Neural progenitor cell (in vitro differentiated cells): ENCODE measurements at places on chromosomes 16 and 17. TPM values are rescaled to one million over a fixed set of nuclear protein-coding genes. Genes with fewer than 3 reads are reported as not detected.

Gene KRT17
- not detected in 2 replicates for total RNA-seq

Gene PIK3R5
- total RNA-seq, result 0.90 and 0.99 TPM in 2 replicates

Gene LITAFD
- total RNA-seq, result not detected in 2 replicates

Gene KRTAP1-5
- total RNA-seq, result not detected in 2 replicates

Gene ACSM3
- 2.9 and 3.8 TPM in 2 replicates for total RNA-seq

Gene CHAD
- not detected in 2 replicates for total RNA-seq

Gene HCRT
- total RNA-seq, result not detected in 2 replicates

Gene CDYL2
- 4.8 and 4.9 TPM in 2 replicates for total RNA-seq

Gene SLC52A1
- total RNA-seq, result 0.31 TPM in 1 of 2 replicates, not detected in the other

Gene CRK
- total RNA-seq, result 52.2 and 59.6 TPM in 2 replicates

Gene AIPL1
- 0.37 and 2.3 TPM in 2 replicates for total RNA-seq

Gene DERL2
- total RNA-seq, result 40.9 and 47.8 TPM in 2 replicates

Gene AFMID
- 76.8 and 78.4 TPM in 2 replicates for total RNA-seq

Gene CASKIN2
- 5.7 and 12.6 TPM in 2 replicates for total RNA-seq

Gene APOH
- total RNA-seq, result not detected in 2 replicates

Gene OTOP2
- not detected in 2 replicates for total RNA-seq

Gene CACNG4
- total RNA-seq, result 0.34 and 1.2 TPM in 2 replicates

Gene TEKT1
- not detected in 2 replicates for total RNA-seq

Gene ARHGAP44
- 8.7 and 10.6 TPM in 2 replicates for total RNA-seq

Gene MARVELD3
- total RNA-seq, result 2.0 and 2.2 TPM in 2 replicates

Gene PDILT
- total RNA-seq, result not detected in 2 replicates

Gene HERPUD1
- 16.1 and 18.1 TPM in 2 replicates for total RNA-seq

Gene KRTAP17-1
- not detected in 2 replicates for total RNA-seq

Gene XYLT1
- total RNA-seq, result 5.9 and 8.2 TPM in 2 replicates

Gene BAIAP3
- 0.34 and 4.0 TPM in 2 replicates for total RNA-seq

Gene EMC8
- 25.1 and 38.7 TPM in 2 replicates for total RNA-seq

Gene NXPH3
- total RNA-seq, result 3.6 and 10.7 TPM in 2 replicates

Gene FN3K
- total RNA-seq, result 3.3 and 4.0 TPM in 2 replicates

Gene SHISA6
- 3.3 and 4.3 TPM in 2 replicates for total RNA-seq

Gene DOC2A
- total RNA-seq, result 3.1 and 8.1 TPM in 2 replicates

Gene TEDC2
- 29.1 and 62.1 TPM in 2 replicates for total RNA-seq

Gene XAF1
- not detected in 2 replicates for total RNA-seq

Gene HBM
- not detected in 2 replicates for total RNA-seq

Gene TAT
- total RNA-seq, result not detected in 2 replicates

Gene TEKT3
- 0.97 TPM in 1 of 2 replicates, not detected in the other for total RNA-seq

Gene COPZ2
- total RNA-seq, result 0.30 and 0.74 TPM in 2 replicates

Gene ZNF778
- total RNA-seq, result 21.5 and 26.1 TPM in 2 replicates

Gene PRSS36
- 0.30 and 0.68 TPM in 2 replicates for total RNA-seq

Gene CCL8
- total RNA-seq, result not detected in 2 replicates

Gene KCNJ16
- total RNA-seq, result not detected in 2 replicates

Gene MYH8
- not detected in 2 replicates for total RNA-seq

Gene LDHD
- 0.60 and 3.8 TPM in 2 replicates for total RNA-seq
